ENCODE measurements at places on chromosomes 11 and 22. TPM values are rescaled to one million over a fixed set of nuclear protein-coding genes. Genes with fewer than 3 reads are reported as not detected.

Gene SVIP
- 27.6 TPM for total RNA-seq

Gene DNAL4
- total RNA-seq: 10.2 TPM

DNA sequence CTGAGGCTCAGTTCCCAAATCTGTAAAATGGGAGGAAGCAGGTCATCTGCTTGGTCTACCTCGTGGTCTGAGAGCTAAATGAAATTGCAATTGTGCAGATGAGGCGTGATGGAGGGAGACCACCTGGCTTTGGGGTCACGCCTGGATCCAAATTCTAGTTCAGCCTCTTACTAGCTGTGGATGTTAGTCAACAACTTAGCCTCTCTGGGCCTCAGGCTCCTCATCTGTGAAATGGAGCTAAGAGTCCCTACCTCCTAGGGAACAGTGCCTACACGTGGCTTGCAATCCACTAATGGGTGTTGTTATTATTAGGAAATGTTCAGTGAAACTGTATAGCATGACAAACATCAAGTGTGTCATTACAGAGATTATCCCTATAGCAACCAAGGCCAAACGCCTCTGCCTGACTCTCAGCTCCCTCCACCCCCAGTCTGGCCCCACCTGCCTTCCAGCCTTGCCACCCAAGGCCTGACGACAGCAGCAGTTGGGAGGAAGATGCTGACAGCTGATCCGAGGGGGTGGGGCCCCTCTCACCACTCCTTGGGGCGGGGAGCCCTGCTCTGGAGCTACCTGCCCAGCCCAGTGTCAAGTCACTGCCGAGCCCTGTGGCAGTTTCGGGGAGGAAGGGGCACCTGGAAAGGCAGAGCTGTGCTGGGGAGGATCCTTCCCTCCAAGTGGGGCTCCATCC is 1.7 kb upstream of the RHOD start:
- no peaks in the 10 kb centered on the region for H3K36me3 ChIP-seq
- no peak overlapping the region for H3K27ac ChIP-seq
- peaks cover 12% of the 10 kb centered on the region for H3K4me1 ChIP-seq
- no peak overlapping the region for H3K4me3 ChIP-seq
- H3K27me3 ChIP-seq: peaks cover 10% of the 10 kb centered on the region

DNA sequence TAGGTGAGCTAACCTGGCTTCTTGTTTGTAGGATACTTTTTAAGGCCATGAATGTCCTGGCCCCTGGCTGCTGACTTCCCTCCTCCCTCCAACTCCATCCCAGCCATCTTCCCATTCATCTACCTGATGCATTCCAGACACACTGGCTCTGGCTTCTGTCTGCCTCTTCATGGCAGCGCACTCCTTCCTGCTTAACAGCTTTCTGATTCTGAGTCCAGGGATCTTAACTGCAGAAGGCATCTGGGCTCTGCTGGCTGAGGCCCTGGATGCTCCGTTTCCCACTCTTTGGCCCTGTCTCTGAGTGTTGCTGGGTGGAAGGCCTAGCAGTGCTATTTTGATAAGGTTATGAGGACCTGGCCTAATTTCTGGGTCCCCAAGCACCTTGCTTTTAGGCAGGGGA is 1.8 kb upstream of the THY1 start:
- no peak overlapping the region for H3K4me3 ChIP-seq
- peaks cover 38% of the 10 kb centered on the region for H3K27me3 ChIP-seq
- no peak overlapping the region for H3K27ac ChIP-seq
- H3K4me1 ChIP-seq: peaks cover 12% of the 10 kb centered on the region
- DNase-seq: no peak

- H3K36me3 ChIP-seq: no peaks in the 10 kb centered on the region
- DNase-seq: no peak
- no peaks in the 10 kb centered on the region for H3K4me1 ChIP-seq
These were observed 286.8 kb downstream of the BLID start for GRCh38 chr11:121829159-121829643.

DNA sequence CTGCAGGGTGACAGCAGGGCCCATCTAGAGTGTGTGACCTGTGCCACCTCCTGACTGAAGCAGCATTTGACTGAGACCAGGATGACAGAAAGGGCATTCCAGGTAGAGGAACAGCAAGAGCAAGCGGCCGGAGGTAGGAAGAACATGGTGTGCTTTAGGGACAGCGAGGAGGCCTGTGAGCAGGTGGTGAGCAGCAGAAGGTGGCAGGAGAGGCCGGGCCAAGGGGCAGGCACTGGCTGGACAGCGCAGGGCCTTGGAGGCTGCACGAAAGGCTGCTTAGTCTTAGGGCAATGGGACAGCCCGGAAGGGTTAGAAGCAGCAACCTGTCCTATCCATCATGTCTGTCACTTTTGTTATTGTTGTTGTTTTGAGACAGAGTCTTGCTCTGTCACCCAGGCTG is 17.6 kb upstream of the LRRC32 start:
- H3K27me3 ChIP-seq: peaks cover 5% of the 10 kb centered on the region
- H3K4me3 ChIP-seq: no peak overlapping the region
- no peak for DNase-seq

- DNase-seq: no peak
- no peaks in the 10 kb centered on the region for H3K27me3 ChIP-seq
- H3K4me3 ChIP-seq: no peak overlapping the region
- peaks cover 23% of the 10 kb centered on the region for H3K36me3 ChIP-seq
- no peak overlapping the region for H3K27ac ChIP-seq
These were observed 65.0 kb upstream of the HORMAD2 start for GRCh38 chr22:30015229-30015797.

- no peak overlapping the region for H3K27ac ChIP-seq
- peaks cover 22% of the 10 kb centered on the region for H3K4me1 ChIP-seq
- no peak overlapping the region for H3K4me3 ChIP-seq
- no peak for DNase-seq
- H3K36me3 ChIP-seq: peaks cover 40% of the 10 kb centered on the region
- no peaks in the 10 kb centered on the region for H3K27me3 ChIP-seq
These were observed 7.4 kb downstream of the MSANTD4 start for GRCh38 chr11:106014620-106015019.
